ENCODE measurements at places on chromosomes 7 and 10. TPM values are rescaled to one million over a fixed set of nuclear protein-coding genes. Genes with fewer than 3 reads are reported as not detected.

DNAJC30 gene
- not detected for polyA plus RNA-seq

FBXW4 gene
- polyA plus RNA-seq, result 47.4 TPM

INSYN2A gene
- polyA plus RNA-seq, result 1.2 TPM

STOX1 gene
- polyA plus RNA-seq, result 2.6 TPM

COL1A2 gene
- polyA plus RNA-seq, result 6,191 TPM

WIPF3 gene
- polyA plus RNA-seq, result 18.7 TPM

THAP5 gene
- 22.7 TPM for polyA plus RNA-seq

VOPP1 gene
- 23.8 TPM for polyA plus RNA-seq
